HuH-7 (cell line): ENCODE measurements at places on chromosomes 11 and 22.

- no peak for DNase-seq
Measured at GRCh38 chr11:64712430-64713015, 10.5 kb downstream of the NRXN2 start.

- no peak for DNase-seq
Measured at GRCh38 chr11:47512701-47513100, 40.2 kb downstream of the CELF1 start.

GRCh38 chr11:33767624-33768023 is 6.7 kb downstream of the FBXO3 start:
- DNase-seq = no peak

GRCh38 chr11:68968306-68969250 is 12.2 kb downstream of the MRGPRD start:
- peak; percentile 45 for DNase-seq

- DNase-seq = no peak
Measured at GRCh38 chr22:23064381-23065068, 5.8 kb upstream of the GNAZ start.

DNA sequence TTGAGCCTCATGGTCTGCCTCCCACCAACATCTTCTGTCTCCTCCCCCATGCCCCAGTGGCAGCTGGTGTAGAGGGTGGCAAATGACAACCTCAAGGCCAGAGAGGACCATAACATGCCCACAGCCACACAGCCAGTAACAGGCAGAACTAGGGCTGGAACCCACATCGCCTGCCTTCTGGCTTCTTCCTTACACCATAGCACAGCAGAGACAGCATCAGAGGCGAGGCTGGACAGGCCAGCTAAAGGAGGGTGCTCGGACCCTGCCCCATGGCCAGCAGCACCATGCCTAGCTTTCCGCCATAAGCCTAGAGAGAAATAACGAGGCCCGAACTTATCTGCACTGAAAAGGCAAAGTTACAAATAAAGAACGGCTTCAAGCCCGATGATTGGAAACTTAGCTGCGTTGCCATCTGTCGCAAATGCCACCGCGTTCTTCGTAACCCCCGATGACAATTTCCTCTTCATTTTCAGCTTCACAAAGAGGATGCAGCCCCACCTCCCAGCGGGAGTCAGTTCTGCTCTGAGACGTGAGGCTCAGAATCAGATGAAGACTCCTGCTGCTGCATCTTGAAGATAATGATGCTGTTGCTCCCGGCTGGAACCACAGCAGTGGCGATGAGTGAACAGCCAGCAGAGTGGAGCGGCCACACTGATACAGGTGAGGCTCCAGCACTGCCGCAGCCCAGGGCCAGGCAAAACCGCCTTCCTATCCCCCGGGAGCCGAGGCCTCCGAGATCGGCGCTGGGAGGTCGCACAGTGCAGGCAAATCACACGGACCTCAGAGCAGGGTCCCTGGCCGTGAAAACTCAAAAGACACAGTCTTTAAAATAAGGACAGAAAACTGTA is 73.8 kb upstream of the RTL6 start:
- DNase-seq = no peak

GRCh38 chr22:29224859-29225410 is 19.2 kb downstream of the EMID1 start:
- DNase-seq = no peak

- no peak for DNase-seq
Measured at GRCh38 chr11:75820645-75821044, 5.6 kb downstream of the UVRAG start.

GRCh38 chr11:132704781-132705375 is 827.4 kb downstream of the OPCML start:
- peak; percentile 9 for DNase-seq

DNA sequence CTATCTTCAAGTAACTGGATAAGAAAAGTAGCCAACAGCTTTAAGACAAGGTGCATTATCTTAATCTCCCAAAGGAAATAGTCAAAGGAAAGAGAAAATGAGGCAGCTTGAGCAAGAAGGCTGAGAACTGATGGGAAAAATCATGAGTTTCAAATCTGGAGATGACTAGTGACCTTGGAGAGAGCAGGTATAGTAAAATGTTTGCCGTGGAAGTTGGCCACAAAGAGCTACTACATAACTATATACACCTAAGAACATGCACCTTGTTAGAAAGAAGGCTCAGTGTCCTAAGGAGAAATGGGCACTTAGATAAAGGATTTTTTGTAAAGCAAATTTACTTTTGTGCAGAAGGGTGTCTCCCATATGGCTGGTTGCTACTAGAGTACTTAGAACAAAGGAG is 80.8 kb upstream of the FSHB start:
- no peak for DNase-seq

GRCh38 chr22:36027935-36028645 is 534 bp downstream of the RBFOX2 start:
- DNase-seq = peak; percentile 65

- DNase-seq = no peak
Measured at GRCh38 chr11:44601471-44602370, 36.3 kb downstream of the CD82 start.

- DNase-seq = peak; percentile 20
Measured at GRCh38 chr11:101860696-101861427, 53.9 kb upstream of the CEP126 start.

GRCh38 chr11:95565724-95566141 is 223.8 kb downstream of the FAM76B start:
- no peak for DNase-seq

- DNase-seq = no peak
Measured at GRCh38 chr11:115168229-115168671, 336.0 kb downstream of the CADM1 start.

GRCh38 chr11:83659466-83659865 is 373.3 kb upstream of the CCDC90B start:
- no peak for DNase-seq

- no peak for DNase-seq
Measured at GRCh38 chr22:42938449-42938848, 76.5 kb downstream of the PACSIN2 start.

GRCh38 chr22:38754751-38755154 is 1.0 kb downstream of the SUN2 start:
- peak; percentile 49 for DNase-seq

DNA sequence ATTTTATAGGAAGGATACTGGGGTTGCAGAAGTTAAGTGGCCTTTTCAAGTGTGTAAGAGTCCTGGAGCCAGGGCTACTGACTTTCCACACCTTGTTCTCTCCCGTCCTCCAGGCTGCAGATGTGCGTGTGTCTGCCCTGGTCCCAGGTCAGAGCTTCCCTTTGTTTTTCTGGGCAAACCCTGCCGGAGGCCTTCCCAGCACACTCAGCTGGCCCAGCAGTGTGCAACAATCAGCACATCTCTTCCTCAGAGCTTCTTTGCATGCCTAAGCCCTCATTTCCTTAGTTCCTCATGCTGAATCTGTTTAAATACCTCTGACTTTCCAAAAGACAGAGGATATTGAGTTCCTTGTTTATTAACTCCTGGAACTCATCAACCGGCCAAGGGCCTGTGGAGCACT is 80.6 kb downstream of the KCNJ1 start:
- DNase-seq = no peak

DNA sequence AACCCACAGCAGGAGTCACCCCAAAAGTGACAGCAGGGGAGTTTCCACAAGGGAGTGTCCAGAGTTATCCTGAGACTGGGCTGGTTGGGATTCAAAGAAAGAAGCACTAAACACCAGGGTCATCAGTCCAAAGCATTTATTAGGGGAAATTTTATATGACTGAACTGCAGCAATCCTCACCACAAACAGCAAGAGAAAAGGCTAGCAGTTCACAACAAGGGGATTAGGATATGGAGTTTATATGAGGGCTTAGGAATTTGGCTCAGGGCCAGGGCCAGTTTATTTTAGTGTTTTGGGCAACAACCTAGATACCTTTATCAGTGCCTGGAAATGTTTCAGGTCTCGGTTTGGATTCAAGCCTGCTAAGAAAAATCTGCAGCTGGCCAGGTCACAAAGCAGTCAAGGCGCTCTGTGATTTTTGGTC is 4.6 kb upstream of the TMEM126A start:
- DNase-seq = no peak

- DNase-seq = no peak
Measured at GRCh38 chr11:14499178-14499559, 442 bp downstream of the COPB1 start.

GRCh38 chr11:34216706-34217105 is 111.3 kb downstream of the NAT10 start:
- DNase-seq = no peak

GRCh38 chr11:89477175-89477574 is 14.0 kb downstream of the NOX4 start:
- no peak for DNase-seq

DNA sequence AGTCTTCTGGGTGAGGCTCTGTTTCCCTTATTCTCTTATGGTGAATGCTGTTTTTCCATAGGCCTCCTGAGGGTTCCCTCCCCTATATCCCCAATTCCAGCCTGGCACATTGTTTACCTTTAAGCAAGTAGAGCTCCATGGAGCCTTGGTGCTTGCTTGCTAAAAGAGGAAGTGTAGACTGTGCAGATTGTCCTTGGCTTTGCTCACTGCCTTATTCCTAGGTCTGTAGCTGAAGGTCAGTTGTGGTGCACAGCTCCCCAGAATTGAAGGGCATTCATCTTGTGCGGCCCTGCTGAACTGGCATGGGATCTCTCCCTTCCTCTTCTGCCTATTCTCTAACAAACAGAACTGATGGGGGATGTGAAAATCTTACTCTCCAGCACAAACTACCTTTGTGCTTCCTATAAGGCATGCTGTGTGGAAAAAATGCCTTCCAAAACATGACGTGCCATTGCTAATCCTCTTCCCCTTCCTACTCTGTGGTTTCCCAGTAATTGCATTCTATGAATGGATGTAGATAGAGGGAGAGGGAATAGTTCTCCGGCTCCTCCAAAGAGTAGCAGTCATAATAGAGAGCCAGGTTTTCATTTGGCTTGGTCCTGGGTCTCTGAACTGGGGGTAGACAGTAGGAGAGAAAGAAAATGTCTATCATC is 34.2 kb upstream of the PLET1 start:
- DNase-seq = no peak

- no peak for DNase-seq
Measured at GRCh38 chr11:116642902-116643301, 129.9 kb downstream of the BUD13 start.

DNA sequence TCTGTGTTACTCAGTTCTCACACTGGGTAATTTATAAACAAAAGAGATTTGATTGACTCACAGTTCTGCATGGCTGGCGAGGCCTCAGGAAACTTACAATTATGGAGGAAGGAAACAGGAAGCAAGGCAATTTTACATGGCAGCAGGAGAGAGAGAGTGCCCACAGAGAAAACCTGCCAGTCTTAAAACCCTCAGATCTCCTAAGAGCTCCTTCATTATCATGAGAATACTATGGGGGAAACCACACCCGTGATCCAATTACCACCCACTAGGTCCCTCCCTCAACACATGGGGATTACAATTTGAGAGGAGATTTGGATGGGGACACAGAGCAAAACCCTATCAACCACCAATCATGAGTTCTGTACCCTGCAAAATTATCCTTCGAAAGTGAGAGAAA is 1180.8 kb downstream of the JRKL start:
- DNase-seq = no peak

DNA sequence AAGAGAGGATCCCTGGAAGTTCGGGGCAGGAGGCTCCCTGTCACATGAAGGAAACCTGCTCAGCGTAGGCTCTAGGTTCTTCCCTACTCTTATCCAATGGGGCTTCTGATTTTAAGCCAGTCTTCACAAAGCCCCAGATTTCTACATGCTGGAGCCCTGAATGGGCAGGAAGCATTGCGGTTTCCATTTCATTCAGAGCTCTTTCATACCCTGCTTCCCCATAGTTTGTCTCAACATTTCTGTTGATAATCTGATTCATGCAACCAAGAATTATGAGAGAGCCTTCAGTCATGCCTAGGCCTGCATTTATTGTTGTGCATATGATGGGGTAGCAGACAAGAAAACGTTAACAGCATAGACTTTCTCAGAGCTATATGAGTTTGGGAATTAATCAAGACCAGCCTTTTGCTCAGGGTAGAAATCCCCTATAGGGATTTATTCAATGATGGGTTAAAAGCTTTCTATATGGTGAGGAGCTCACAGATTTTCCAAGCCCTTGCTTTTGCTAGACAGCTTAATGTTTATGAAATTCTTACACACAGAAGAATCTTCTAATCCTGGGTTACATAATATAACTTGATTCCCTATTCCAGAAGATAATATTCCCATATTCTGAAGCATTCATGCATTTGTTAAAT is 15.9 kb downstream of the OR51B4 start:
- DNase-seq = no peak

DNA sequence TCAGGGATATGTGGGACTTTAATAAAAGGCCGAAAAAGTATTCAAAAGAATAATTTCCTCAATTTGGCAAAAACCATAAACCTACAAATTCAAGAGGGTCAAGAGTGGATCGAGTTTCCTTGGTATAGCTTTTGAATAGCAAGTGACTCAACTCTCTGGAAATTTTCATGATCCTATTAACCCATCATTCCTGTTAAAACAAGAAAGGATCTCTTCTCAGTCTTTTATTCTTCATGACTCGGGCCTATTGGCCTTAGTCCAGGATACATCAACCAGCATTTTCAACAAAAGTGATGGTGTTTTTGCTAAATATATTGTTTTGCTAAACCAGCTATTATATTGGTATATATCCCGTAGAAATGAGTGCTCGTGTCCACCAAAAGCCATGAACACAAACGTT is 110.3 kb downstream of the ATXN10 start:
- no peak for DNase-seq

DNA sequence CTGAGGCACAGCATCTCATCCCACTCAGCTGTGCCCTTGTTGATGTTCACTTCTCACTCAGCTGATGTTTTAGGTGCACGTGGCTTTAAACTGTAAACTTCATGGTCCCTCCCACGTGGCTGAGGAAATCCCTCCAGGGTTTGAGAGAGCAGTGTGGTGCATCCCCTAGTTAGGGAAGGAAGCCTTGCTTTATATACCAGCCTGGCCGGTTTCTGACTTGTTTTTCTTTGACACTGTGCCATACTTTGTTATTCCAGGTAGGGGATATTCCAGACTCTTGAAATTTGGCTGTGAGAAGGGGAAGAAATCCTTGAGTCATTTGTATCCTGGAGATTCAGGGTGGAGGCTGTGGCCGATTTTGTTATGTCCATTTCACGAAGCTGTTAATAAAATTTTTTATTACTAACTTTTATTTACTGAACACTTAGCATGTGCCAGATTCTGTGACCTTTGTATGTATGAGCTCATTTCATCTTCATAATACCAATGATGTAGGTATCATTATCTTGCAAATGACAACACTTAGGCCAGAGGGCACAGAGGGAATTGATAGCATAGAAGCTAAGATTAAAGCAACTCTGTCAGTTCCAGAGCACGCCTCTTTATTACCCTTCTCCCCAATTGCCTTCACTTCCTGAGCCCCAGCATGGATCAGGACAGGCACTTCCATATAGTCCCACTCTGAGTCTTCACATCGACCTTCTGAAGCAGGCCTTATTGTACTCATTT is 116.6 kb downstream of the NAV2 start:
- DNase-seq = no peak

GRCh38 chr22:47193606-47194329 is 431.3 kb downstream of the TBC1D22A start:
- DNase-seq = no peak

GRCh38 chr11:18145025-18145424 is 12.7 kb downstream of the MRGPRX3 start:
- DNase-seq = no peak
